ENCODE measurements at places on chromosomes 2 and 18.
A peak's percentile ranks its signal among the peaks of the same experiment; 100 is the strongest.

- no peak overlapping the region for H3K4me3 ChIP-seq
- peaks cover 5% of the 10 kb centered on the region for H3K36me3 ChIP-seq
- no peak for DNase-seq
- peaks cover 7% of the 10 kb centered on the region for H3K27me3 ChIP-seq
Measured at GRCh38 chr18:3238742-3239141, 8.9 kb upstream of the MYL12A start.

DNA sequence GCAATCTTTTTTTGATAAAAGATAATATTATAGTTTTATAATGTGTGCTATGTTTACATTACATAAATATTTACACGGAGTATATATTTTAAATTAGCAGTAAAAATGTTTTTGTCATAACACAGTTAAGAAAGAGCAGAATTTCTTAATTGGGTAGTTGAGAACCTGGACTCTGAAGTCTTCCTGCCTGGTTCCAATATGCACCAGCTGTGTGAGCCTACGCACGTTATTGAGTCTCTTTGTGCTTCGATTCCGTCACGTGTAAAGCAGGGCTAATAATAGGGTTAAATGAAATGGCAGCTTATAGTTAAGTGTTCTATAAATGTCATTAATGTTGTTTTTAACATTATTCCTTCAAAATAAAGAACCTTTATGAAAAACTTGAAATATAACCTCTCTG lies 1.2 kb upstream of the CCDC88A start:
- no peak for DNase-seq
- H3K27ac ChIP-seq = no peak overlapping the region
- peaks cover 70% of the 10 kb centered on the region for H3K4me1 ChIP-seq
- 0 out of 2 replicates have a peak overlapping the region, but pooled peaks have one; percentile 94 for H3K4me3 ChIP-seq

DNA sequence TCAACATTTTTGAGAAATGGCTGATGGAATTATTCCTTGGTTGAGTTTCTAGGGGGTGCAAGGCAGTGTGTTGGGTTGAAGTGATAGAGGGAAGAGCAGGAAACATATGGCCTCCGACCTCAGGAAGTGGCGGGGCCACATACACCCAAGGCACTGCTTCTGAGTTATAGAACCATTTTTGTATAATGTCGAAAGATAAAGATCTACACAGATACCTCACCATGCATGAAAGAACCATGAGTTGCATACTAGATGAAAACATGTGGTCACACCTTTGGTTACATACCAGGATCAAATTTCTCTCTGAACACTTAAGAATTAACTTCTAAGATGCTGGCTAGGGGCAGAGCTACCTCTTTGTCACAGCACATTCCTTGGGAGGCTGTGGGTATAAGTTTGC lies 23.2 kb downstream of the LAMA3 start:
- H3K27ac ChIP-seq = no peak overlapping the region
- DNase-seq = no peak
- H3K27me3 ChIP-seq = no peaks in the 10 kb centered on the region
- H3K4me1 ChIP-seq = peaks cover 15% of the 10 kb centered on the region
- no peak overlapping the region for H3K4me3 ChIP-seq

DNA sequence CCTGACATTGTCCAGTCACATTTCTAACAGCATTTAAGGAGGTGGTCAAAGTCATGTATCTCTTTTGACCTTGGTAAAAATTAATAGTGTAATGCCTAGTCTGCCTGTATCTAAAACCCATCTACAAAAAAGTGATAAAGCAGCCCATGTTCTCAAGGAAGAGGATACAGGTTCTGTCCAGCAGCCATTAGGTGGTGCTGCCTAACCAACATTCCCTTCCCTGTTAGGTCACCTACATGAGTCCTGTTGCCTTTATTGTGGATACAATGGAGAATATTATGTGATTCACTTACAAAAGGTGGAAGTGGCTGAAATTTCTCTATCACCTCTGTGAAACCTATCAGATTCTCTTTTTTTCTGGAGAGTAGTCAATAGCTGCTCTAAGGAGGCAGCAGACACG lies 52.5 kb downstream of the AQP4 start:
- H3K4me1 ChIP-seq = no peaks in the 10 kb centered on the region
- no peak overlapping the region for H3K27ac ChIP-seq
- no peaks in the 10 kb centered on the region for H3K36me3 ChIP-seq
- DNase-seq = no peak

Data from HFFc6 (cell line).